ENCODE measurements at places on chromosomes 6 and 20.
A peak's percentile ranks its signal among the peaks of the same experiment; 100 is the strongest.

- DNase-seq, result no peak
Observed at GRCh38 chr6:3285732-3286131, 27.0 kb downstream of the PSMG4 start.

GRCh38 chr6:47413752-47414422 is 63.7 kb upstream of the CD2AP start:
- peak; percentile 36 for DNase-seq

DNA sequence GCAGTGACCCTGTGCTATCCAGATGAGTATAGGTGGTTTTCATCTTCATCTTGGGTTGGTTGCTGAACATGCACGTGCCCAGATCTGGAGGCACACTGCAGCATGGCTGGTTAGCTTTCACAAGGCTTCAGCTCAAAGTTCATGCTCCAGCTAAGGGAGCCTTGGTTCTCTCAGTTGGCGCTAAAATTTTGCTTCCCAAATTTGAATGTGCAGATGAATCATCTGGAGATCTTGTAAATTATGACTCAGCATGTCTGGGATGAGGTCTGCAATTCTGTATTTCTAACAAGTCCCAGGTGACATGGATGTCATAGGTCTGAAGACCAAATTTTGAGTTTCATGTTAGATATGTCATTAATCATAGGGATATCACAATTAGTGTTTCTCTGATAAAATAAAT is 230.8 kb downstream of the FOXA2 start:
- no peak for DNase-seq

DNA sequence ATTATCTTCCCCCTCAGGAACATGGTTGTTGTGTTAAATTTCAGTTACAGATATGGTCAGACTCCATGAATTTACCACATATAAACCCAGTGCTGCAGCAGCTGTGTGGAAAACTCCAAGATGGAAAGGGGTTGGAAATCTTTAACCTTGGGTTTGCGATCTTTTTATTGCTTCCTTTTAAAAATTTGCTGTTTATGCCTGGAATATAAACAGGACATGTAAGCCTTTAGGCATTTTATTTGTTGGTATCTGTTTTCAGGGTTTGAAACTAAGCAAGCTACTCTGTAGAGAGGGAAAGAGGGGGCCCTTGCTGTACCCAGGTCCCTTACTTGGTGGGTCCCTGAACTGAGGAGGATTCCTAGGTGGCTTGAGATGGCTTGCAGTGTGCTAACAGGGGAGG is 778 bp downstream of the PKIG start:
- DNase-seq, result no peak

GRCh38 chr20:59134182-59134581 is 29.4 kb upstream of the ZNF831 start:
- no peak for DNase-seq

GRCh38 chr20:24942679-24943078 is 6.4 kb upstream of the CST7 start:
- DNase-seq, result no peak

DNA sequence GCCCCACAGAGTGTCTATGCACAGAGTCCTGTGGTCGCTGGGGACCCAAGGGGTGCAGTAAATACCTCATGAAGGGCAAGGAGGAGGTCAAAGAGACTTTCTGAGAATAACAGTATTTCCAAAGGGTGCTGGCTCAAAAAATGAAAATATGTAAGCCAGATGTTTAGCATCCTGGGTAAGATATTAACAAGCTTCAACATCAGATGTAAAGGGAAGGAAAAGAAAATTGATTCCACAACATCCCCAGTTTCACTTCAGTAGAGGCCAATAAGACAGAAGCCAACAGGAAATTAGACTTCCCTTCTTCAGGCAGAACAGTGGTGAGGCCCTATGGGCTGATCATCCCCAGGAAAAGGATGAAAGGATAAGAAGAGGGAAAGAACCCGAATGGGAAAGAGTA is 434.7 kb downstream of the PRKN start:
- DNase-seq, result no peak

- DNase-seq, result no peak
Observed at GRCh38 chr20:6122111-6122872, 538 bp downstream of the FERMT1 start.

DNA sequence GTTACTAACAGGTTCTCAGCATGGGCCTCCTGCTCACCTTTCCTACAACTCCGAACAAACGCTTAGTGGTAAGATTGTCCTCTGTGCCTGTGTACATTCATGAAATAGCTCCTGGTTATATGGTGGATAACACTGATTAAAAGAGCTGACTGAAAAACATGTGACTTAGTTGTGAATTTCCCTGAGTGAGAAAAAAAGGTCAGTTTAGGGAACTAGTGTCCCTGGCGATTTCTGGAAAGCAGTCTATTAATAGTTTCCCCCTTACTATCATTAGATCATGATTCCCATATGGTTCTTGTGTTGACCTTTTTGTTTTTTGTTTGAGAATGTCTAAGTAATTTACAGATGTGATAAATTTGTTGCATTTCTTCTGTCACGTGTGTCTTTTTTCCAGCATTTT is 15.6 kb downstream of the SNRPC start:
- no peak for DNase-seq

GRCh38 chr6:89269252-89269651 is 45.8 kb downstream of the GABRR2 start:
- DNase-seq, result no peak

DNA sequence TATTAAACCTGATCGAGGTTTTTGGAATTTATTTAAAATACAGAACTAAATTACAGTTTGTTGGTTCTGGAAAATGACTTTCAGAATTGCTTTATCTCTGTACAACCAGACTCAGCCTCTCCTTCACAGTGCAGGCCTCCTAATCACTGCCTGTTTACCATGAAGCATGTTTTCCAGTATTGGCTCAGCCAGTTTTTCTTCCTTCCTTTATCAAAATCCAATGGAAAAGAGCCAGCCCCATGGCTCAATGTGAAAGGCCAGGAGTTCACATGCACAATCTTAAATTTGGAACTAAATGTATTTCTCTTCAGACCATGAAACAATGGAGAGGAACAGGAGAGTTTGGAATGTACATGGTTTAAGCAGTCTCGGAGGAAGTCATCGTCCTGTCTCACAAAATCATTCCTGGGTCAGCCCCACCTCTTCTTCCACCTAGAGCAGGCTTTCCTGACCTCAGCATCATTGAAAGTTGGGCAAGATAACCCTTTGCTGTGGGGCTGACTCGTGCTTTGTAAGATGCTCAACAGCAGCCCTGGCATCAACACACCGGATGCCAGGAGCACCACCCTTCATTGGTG is 680.9 kb upstream of the AGPAT4 start:
- DNase-seq, result no peak

DNA sequence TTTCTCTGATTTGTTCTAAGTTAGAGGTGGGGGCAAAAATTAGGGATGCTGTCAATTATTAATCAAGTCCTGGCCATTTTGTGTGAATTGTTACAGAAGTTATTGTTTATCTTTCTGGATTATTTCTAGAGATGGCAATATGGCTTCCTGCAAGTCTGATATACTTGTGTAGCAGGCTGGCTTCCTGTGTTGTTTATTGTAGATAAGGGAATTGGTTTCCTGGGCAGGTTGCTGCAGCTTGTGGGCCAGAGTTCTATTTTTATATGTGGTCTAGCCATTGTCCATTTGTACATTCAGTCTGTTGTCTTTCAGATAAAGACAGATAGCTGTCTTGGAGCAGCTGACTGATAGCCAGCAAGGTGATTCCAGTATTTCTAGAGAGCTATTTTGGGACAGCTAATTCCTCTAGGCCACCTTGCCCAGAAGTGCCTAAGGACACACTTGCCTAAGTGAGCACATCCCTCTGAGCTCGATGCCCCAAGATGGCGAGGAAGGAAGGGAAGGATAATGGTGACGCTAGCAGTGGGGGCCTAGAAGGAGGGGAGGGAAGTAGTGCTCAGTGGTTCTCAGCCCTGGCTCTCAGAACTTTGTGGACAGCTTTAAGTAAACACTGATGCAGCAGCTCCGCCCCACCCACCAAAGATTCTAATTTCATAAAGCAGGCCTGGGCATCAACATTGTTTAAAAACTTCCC is 25.5 kb downstream of the DDO start:
- no peak for DNase-seq

- no peak for DNase-seq
Observed at GRCh38 chr20:9204979-9205378, 136.1 kb downstream of the PLCB4 start.

DNA sequence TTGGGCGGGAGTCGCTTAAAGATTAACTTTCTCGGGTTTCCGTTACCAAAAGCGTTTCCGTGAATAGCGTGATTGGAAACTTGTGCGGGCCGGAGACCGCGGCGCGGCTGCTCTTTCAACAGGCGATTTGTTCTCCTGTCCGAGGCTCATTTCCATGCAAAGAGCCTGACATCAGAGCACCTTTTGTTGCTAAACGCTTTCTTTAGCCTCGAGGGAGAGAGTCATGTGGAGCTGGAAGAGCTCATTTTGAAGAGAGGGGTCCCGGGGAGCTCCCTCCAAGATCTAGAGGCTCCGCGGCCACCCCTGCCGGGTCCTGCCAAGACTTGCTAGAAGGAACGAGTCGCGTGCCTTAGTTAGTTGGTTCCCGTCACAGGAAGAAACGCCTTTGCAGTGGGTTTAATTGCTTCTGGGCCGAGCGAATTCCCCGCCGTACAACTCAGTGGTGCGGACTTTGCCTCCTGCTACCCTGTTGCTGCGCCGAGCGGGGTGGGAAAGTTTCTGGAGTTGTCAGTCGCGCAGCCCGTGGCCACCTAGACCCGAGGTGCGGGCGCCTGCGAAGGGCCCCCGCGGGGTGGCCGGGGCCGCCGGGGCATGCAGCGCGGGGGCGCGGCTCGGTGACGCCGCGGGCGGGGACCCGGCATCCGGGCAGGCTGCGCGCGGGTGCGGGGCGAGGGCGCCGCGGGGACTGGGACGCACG is at the start of gene SASH1:
TSS of gene SASH1 (plus strand) at position 489 of the 697 bp plus-strand sequence. CDS start 230 bp downstream, outside the sequence.
- DNase-seq, result peak; percentile 30

DNA sequence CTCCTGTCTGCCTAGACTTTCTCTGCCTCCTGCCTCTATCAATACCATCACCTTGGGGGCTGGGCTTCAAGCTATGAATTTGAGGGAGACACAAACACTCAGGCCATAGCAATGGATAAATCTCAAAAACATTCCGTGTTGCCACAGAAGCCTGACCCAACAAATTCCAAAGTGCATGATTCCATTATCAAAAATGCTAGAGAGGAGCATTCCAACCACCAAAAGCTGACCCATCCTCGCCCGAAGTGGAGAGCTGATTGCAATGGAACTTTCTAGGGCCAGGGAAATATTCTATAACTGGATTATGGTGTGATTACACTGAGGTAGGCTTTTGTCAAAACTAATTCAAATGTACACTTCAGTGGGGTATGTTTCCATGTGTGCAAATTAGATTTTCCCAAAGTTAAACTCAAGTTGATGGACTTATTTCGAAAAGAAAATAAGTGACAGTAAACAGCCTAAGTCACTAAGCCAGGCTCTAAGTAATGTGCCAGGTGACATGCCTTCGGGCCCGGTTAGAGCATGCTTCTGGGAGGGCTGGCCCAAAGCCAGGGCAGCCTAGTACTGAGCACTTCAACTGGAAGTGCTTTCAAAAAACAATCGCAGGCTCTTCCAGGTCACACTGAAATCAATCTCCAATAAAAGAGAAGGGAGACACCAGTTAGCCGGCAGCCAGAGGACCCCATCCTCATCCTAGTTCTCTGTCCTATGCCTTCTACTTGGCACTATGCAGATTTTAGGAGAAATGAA is 142.3 kb downstream of the TBXT start:
- DNase-seq, result no peak

GRCh38 chr20:60131375-60131774 is 173.2 kb downstream of the CDH26 start:
- no peak for DNase-seq

DNA sequence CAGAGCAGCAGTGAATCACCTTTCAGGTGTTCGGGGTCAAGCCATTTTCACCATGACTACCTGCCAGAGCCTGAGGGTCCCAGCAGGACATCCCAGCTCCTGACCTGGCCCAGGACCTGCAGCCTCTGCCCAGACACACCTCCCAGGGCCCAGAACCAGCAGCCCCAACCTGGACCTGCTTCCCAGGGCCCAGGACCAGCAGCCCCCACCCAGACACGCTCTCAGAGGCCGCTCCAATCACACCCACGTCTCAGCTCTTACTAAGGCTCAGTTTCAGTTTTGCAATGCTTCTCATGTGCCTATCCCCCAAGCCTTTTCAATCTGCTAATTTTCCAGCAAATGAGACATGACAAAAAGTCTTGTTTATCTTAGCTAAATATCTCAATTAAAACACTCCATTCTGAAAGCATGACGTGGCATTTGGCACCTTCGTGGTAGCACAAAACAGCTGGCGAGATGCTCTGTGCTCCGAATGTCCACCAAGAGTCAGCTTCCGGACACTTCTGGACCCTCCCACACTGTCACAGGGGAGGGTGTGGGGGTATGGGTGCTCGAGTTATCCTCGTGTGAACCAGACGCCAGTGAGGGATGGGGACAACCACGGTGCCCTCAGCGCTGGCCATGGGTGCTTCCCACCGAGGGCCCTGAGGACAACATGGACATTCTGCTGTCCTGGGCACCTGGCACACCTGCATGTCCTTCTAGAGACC is 253.2 kb downstream of the DLL1 start:
- DNase-seq, result no peak

- DNase-seq, result no peak
Observed at GRCh38 chr20:62388839-62389600, 2.1 kb downstream of the RPS21 start.

- peak; percentile 83 for DNase-seq
Observed at GRCh38 chr6:32853541-32854375, at the start of the genes PSMB9 and TAP1. TSS of gene PSMB9 (plus strand) at chr6:32854192. CDS start at chr6:32854230, 38 bp downstream. TSS of gene TAP1 (minus strand) at chr6:32853704. CDS start at chr6:32853636, 68 bp downstream.

DNA sequence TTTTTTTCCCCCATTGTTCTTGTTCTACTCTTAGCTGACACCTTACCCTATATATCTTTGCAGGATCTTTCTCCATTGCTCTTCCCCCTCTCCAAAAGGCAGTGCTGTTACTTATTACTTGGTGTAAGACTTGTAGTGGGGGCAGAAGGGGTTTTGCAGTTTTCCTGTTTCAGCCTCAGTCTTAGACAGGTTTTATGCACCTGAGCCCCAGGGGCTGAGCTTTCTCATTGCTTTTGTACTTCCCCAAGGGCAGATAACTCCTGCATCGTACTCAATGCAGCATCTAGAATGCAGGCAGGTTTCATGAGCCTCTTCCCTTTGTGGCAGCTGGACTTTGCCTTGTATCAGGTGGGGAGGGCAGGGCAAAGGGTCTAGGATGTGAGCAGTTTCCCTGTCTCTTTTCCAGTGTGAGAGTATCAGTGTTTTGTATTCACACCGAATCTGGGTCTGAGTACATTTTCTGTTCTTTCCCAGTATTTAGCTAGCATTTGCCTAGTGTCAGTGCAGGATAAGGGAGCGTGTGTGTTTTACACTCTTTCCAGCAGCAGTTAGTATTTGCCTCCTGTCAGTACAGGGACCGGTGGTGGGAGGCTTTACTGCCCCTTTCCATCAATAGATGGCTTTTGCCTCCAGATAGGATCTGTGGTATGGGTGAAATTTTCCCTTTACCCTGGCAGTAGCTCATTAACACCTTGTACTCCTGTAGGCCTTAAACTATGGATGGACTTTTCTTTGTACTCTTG is 19.6 kb downstream of the CYB5R4 start:
- DNase-seq, result no peak

DNA sequence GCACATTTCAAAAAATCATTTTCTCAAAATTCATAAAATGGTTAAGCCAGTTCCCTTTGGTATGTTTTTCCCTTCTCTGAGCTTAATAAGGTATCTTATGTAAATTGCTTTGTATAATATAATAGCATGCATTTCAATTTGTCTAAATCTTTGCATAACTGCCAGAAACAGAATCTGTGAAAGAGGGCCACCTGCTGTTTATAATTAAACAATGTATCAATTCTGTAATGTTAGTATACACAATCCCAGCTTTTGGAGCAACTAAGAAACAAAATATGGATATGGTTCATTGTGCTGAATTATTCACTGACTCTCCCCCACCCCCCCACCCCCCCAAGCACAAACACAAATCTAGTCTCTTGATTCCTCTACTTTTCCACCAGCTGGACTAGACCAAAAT is 54.8 kb downstream of the GPX5 start:
- no peak for DNase-seq

- DNase-seq, result no peak
Observed at GRCh38 chr6:166662690-166663089, 35.6 kb upstream of the RPS6KA2 start.

All from NCI-H2029 (cell line).